ENCODE measurements at places on chromosomes 5 and 9.

- no peak for DNase-seq
Observed at GRCh38 chr5:51091816-51092215, 291.4 kb upstream of the ISL1 start.

DNA sequence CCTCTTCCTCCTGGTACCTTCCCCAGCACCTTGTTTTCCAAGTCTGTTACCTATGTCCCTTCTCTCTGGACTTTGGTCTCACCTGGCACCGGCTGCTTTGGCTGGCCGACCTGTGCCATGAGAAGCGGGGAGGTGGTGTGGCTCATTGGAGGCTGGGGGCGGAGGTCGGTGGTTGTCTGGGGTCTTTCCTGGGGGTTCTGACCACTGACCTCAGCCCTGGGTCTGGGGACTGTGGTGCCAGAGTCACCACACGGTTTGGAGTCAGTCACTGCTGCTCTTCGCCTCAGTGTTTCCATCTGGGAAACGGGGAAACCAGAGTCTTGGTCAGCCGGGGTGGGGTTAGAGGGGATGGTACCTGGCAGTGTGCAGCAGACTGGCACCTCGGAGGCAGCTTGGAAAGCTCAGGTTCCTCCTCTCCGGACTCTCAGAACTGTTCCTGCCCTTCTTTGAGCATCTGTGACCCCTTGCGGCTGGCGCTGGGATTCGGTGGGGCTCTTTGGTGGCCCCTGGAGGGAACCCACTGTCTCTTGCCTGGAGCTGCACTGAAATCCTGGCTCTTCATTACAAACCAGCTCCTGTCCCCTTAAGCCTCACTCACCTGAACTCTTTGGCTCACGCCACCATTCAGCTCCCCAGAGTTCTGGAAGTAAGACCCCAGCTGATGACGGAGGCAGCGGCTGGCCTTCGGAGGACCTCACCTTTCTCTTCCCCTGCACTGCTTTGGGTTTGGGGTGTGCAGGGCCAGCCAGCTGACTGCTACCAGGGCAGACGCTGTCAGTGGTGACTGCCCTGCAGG, 4.1 kb upstream of the RXRA start:
- DNase-seq, result no peak

GRCh38 chr9:112355427-112355897, 22.0 kb upstream of the PTBP3 start:
- no peak for DNase-seq

GRCh38 chr9:96062031-96062430, 186.5 kb downstream of the ERCC6L2 start:
- DNase-seq, result no peak

DNA sequence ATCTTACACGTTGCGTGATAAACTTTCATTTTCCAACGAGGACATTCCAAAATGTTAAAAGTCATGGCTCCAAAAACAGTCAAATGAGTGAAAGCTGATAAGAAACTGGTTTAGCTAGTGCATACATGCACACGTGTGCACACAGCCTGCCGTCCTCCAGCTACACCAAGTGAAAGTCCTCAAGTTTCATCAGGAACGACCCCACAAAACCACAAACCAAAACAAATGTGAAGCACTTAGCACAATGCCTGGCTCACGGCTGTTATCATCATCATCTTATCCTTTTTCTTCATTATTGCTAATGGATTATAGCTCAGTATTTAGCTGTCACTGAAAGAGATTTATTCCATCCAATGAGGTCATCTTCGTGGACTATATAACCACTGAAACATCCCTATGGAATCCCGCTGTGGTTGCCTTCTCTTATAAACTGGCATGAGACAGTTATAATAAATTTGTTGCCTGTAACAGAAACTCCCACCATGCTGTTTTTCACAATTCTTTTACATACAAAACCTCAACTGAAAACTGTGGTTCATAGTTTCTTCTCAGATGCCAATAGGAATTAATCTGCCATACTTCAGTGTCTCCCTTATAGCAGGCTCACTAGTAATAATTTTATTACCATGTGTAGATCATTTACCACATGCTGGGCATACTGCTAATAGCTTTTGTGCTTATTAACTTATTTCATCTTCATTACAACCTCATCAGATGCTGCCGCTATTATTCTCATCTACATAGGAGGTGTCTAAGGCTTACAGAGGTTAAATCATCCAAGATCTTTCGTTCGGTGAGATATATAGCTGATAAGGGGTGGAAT, 56.1 kb downstream of the SAXO1 start:
- DNase-seq, result no peak

- no peak for DNase-seq
Observed at GRCh38 chr9:137816531-137817235, 60.9 kb upstream of the CACNA1B start.

GRCh38 chr5:37554938-37555337, 175.8 kb downstream of the WDR70 start:
- peak; percentile 16 for DNase-seq

- DNase-seq, result no peak
Observed at GRCh38 chr5:133921979-133922378, 46.4 kb downstream of the C5orf15 start.

DNA sequence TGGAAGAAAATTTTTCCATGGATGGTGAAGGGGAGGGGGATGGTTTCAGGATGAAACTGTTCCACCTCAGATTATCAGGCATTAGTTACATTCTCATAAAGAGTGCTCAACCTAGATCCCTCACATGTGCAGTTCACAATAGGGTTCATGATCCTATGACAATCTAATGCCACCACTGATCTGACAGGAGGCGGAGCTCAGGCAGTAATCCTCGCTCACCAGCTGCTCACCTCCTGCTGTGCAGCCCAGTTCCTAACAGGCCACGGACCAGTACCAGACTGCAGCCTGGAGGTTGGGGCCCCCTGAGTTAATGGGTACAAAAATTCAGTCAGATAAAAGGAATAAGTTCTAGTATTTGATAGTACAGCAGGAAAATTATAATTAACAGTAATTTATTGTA, 337.2 kb downstream of the NPR3 start:
- no peak for DNase-seq

DNA sequence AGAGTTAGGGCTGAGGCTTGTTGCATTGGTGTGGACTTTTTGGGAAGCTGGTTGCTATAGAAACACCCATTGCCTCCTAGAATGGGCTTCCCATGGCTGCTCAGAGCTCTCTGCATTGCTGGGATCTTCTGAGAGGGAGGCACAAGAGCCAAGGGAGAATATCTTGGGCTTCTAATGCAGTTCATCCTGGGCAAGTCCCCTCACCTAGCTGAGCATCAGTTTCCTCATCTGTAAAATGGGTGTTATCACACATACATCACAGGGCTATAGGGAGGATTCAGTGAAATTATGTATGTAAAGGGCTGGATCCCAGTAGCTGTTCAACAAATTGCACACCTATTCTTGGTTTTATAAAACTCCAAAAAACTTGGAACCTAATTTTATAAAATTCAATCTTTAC, 106.1 kb upstream of the ALDH1B1 start:
- no peak for DNase-seq

DNA sequence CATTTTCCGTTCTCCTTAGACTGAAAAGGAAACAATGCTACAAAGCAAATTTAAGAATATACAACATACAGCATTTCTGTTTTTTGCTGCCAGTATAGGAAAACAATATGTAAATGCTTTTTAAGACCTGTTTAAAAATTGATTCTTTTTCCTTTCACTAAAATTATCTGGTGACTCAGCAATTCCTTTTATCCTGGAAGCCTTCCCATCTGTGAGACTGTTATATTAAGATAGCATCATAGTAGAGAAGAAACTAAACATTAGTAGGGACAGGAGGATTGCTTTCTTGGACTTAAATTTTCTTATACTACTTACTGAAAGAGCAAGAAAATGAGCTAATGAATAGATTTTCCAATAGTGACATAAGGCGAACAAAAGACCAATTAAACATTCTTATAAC, 30.0 kb upstream of the GPR21 start:
- DNase-seq, result no peak

GRCh38 chr9:119556129-119556875, 187.1 kb upstream of the BRINP1 start:
- DNase-seq, result no peak

- DNase-seq, result no peak
Observed at GRCh38 chr5:126054577-126055347, 368.4 kb upstream of the GRAMD2B start.

GRCh38 chr9:135910757-135911156, 3.4 kb upstream of the CAMSAP1 start:
- DNase-seq, result no peak

- no peak for DNase-seq
Observed at GRCh38 chr9:3191715-3192114, 334.1 kb downstream of the RFX3 start.

DNA sequence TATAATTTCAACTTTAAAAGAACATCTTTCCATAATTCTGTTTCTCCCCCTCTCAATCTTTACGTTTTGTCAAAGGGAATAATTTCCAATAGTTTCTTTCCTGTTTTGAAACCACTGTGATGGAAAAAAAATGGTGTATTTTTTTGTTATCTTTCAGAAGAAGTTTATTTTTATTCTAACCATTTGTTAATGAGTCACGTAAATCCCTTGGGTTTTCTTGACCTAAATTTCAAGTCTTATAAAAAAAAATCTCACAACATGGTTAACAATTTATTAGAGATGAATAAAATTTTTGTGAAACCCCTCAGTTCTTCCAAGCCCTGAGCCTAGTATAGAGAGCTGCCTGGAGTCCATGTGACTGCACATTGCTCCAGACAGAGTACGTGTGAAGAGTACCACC, 106.1 kb upstream of the FBXL17 start:
- no peak for DNase-seq

DNA sequence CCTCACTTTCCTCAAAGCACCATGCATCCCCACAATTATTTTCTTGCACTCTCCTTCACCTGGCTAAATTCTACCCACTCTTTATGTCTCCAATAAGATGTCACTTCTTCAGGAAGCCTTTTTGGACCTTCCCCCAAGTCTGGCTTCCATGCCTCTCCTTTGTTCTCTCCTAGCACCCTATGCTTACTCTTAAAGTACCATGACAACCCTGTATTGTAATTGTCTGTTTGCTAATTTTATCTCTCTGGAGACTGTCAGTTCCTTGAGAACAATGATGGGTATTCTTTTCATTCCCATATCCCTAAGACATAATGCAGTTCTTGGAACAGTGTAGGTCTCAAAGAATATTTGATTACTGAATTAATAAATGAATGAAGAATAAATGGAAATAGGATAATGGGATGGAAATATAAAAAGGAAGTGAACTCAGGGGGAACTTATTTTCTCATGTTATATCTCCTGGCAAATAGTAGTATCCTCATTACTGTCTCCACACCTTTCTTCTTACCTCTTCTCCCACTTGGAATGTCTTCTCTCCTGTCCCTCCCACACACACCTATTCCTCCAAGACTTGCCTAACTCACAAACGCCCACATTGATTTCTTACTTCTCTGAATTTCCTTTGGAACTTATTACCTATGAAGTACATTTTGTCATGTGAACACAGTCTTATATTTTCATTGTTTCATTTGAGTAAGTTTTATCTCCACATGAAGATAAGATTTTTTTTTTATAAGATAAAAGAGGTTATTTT, 499.1 kb downstream of the NFIB start:
- DNase-seq, result no peak

- no peak for DNase-seq
Observed at GRCh38 chr5:82494942-82495341, 216.8 kb upstream of the RPS23 start.

- no peak for DNase-seq
Observed at GRCh38 chr5:180990882-180991242, 2.2 kb downstream of the BTNL3 start.

DNA sequence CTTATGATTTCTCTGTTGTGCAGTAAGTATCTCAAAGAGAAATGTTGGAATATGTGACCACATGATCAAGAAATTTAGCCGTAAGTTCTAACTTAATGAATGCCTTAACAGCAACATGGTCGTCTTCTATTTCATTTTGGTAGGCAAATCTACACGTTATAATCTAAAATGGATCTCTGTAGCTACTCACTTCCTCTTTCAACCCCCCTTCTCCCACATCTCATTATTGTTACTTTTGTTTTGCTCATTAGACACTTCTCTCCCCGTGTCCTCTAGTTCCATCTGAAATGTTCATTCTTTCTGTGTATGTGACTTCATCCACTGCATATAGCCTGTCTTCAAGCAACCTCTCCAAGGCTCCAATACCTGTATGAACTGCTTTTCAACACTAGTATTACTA, 27.1 kb upstream of the LPAR1 start:
- DNase-seq, result no peak

DNA sequence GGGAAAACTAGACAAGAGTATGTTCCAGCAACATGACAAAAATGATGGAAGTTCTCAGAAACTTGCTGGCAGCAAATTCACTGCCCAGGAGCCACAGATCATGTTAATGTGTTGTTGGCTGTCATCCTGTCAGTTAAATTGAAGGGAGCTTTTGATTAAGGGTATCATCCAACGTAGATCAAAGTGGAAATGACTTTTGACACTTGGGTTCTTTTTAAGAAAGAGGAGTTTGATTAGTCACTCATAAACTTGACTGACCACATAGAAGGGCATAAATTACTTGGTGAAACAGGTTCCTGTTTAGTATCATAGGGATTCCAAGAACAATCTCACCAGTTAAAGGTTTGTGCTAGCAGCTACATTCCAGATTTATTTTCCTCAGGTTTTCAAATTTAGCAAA, 288.7 kb downstream of the CSNK1G3 start:
- DNase-seq, result no peak

DNA sequence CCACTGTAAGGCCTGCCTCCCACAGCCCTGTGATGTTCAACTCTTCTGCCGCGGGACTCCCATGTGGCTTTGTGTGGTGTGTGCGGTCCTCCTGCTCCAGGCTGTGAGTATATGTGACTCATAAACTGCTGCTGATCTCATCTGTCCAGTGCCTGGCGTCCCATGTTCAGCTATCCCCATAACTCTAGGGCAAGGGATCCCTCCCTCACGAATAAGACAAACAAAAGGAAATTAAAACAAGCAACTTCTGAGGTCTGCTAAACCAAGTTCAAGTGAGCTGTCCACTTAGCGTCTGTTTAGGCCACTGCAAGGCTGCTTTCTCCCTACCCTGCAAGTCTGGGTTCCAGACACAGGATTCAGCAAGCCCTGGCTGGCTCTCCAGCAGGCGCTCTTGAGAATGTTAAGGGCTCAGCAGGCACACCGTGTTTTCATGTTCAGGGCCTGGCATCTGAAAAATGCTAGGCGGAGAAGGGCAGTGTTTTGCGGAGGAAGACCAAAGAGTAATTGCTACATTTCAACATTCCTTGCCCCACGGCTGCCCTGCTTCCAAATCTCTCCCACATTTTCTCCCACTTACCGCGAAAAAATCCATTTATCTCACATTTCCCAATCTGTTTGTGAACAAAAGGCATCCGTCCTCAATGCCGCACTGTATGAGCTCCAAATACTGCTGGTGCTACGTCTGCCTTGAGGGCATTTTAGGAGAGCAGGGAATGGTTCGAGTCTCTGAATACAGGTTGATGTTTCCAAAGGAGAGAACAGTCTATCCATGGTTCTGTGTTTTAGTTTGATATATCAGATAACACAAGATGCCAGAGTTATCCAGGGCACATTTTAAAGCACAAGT, 280.2 kb downstream of the SEMA5A start:
- no peak for DNase-seq
